Natural killer cell (primary cell): ENCODE measurements at places on chromosomes 3 and 15. TPM values are rescaled to one million over a fixed set of nuclear protein-coding genes. Genes with fewer than 3 reads are reported as not detected.
A peak's percentile ranks its signal among the peaks of the same experiment; 100 is the strongest.

DNA sequence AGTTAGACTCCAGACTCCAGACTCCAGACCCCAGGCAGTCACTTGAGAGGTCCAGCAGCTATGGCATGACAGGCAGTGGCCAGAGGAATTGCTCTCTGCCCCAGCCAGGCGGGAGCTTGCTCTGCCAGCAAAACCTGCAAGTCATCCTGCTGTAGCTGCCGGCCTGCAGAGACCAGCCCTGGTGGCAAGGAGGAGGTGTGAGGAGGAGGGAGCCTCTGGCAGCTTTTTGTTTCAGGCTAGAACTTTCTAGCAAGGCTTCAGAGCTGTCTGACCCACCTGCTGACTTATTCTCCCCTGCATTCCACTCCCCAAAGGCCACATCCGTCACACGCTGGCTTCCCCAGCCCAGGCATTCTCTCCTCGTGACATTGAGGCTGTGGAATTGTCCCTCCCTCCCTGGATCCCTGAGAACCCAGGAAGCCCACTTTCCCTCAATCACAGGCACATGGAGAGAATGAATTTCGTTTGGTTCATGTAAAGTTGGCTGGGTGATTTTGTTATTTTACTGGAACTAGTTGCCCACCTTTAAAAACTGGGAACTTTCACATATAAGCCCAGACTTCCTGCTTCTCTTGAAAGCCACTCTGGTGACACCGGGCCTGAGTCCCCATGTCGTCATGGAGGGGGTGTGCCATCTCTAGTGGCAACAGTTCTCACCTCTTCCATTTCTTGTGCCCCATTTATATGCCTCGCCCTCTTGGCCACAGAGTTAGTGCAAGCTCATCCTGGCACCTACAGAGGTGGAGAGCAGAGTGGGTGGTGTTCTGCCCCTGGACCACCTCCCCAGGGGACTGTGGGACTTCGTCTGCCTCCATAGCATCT is 82.7 kb downstream of the ABHD5 start:
- H3K27ac ChIP-seq, result no peak overlapping the region
- H3K27me3 ChIP-seq, result no peaks in the 10 kb centered on the region
- DNase-seq, result peak; percentile 49
- peaks cover 44% of the 10 kb centered on the region for H3K4me1 ChIP-seq
- no peaks in the 10 kb centered on the region for H3K36me3 ChIP-seq

GRCh38 chr15:40092256-40092978 is 16.3 kb downstream of the BMF start:
- no peak for DNase-seq
- no peak overlapping the region for H3K4me3 ChIP-seq
- H3K27me3 ChIP-seq, result no peaks in the 10 kb centered on the region
- H3K36me3 ChIP-seq, result no peaks in the 10 kb centered on the region
- H3K4me1 ChIP-seq, result peaks cover 29% of the 10 kb centered on the region

DNA sequence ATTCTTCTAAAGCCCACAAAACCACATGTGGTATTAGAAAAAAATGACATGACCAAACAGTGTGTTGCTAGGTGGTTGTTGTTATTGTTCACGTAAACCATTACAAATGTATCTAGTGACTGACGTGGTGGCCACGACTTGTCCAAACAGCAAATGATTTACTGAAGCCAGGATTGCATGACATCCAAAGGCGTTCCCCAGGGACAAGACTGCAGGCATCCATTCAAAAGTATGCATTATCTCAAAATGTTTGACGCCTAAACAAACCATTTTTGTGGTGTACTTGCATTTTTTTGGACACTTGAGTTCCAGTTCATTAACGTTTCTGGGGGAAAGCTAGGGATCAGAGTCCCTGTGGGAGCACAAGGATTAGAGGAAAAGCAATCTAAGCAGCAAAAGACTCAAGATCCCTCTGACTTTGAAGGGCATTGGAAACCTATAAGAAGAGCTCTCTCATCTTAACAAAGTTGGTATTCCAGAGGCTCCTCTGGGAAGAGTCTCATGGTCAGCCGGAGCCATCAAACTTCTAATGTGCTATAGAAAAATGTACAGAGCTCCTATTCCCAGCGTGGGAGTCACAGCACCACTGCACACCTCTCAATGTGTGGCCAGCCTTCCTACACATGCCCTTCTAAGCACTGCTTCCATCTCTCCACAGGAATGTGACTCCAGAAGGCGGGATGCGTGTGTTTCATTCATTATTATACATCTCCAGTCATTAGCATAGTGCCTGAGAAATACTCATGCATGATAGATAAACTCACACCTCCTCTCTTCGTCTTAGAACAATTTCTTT is 62.9 kb downstream of the FBN1 start:
- H3K4me1 ChIP-seq, result no peaks in the 10 kb centered on the region
- no peak overlapping the region for H3K27ac ChIP-seq
- H3K4me3 ChIP-seq, result no peak overlapping the region
- H3K36me3 ChIP-seq, result no peaks in the 10 kb centered on the region

GRCh38 chr15:64634027-64634426 is 141.4 kb downstream of the RBPMS2 start:
- DNase-seq, result peak; percentile 68
- H3K36me3 ChIP-seq, result peaks cover 2% of the 10 kb centered on the region
- H3K27me3 ChIP-seq, result no peaks in the 10 kb centered on the region
- peak overlapping the region; percentile 75 for H3K27ac ChIP-seq
- H3K4me1 ChIP-seq, result peaks cover 46% of the 10 kb centered on the region

- no peak for DNase-seq
- H3K27me3 ChIP-seq, result no peaks in the 10 kb centered on the region
- no peaks in the 10 kb centered on the region for H3K4me1 ChIP-seq
- no peaks in the 10 kb centered on the region for H3K36me3 ChIP-seq
- no peak overlapping the region for H3K4me3 ChIP-seq
- H3K27ac ChIP-seq, result no peak overlapping the region
These were observed 330.5 kb upstream of the KCNMB2 start for GRCh38 chr3:178205740-178206139.

DNA sequence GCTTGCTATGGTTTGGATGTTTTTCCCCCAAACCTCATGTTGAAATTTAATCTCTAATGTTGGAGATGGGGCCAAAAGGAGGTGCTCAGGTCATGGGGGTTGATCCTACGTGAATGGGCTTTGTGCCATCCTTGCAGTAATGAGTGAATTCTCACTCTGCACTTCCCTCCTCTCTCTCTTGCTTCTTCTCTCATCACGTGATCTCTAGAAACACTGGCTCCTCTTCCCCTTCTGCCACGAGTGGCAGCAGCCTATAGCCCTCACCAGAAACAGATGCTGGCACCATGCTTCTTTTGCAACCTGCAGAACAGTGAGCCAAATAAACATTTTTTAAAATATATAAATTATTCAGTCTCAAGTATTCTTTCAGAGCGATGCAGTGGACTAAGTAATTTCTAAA is 13.3 kb upstream of the PLSCR1 start:
- H3K4me1 ChIP-seq, result no peaks in the 10 kb centered on the region
- H3K4me3 ChIP-seq, result no peak overlapping the region
- no peak for DNase-seq
- no peaks in the 10 kb centered on the region for H3K36me3 ChIP-seq
- no peak overlapping the region for H3K27ac ChIP-seq

The TGM4 gene
- not detected for total RNA-seq

The TM6SF1 gene
- total RNA-seq, result 12.6 TPM

The CYP1A2 gene
- total RNA-seq, result not detected

The RGMA gene
- not detected for total RNA-seq
